ENCODE measurements at places on chromosomes 4 and X.
A peak's percentile ranks its signal among the peaks of the same experiment; 100 is the strongest.

- DNase-seq, result no peak
These were observed 1.2 kb upstream of the NEUROG2 start for GRCh38 chr4:112517067-112517634.

DNA sequence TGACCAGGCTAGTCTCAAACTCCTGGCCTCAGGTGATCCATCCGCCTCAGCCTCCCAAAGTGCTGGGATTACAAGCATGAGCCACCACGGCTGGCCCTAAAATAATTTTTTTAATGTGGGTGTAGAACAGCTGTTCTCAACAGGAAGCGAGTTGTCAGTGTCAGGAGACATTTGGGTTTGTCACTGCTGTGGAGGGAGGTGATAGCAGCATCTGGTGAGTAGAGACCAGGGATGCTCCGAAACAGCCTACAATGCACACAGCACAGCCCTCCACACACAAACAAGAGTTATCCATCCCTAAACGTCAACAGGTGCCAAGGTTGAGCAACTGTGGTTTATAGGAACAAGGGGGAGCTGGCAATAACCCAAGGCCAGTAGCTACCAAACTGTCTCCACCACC is 243.4 kb upstream of the STS start:
- no peak for DNase-seq

DNA sequence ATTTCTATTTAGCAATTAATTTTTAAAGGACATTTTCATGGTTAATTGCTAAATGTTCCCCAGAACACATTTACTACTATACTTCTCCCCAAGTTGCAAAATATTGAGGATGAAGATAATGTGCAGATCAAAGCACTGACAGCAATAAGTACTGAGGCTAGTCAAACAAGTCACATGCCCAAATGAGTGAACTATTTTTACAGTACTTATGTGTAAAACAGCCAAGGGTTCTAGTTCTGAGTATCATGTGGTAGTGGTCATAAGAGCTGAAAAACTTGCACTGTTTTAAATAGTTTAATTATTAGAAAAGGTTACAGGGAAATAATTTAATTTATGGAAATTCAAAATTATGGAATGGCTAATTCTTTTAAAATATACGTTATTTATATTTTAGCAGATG is 3.8 kb downstream of the GALNTL6 start:
- DNase-seq, result no peak

DNA sequence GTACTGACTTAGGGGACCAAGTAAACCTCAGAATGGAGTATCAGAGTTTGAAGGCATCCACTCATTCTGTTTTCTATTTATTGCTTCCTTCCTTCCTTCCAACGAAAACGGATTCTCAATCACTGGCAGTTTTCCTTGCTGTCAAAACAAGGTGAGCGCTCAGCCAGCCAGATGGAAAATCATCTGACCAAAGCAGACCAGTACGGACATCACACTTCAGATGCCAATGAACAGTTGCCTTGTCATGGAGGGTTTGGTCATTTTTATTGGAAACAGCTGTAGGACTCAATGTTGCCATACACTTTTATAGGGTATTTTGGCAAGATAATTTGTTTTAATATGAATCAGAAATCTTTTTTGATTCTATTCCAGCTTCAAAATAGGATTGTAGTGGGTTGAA is 16.6 kb downstream of the GEMIN8 start:
- no peak for DNase-seq

DNA sequence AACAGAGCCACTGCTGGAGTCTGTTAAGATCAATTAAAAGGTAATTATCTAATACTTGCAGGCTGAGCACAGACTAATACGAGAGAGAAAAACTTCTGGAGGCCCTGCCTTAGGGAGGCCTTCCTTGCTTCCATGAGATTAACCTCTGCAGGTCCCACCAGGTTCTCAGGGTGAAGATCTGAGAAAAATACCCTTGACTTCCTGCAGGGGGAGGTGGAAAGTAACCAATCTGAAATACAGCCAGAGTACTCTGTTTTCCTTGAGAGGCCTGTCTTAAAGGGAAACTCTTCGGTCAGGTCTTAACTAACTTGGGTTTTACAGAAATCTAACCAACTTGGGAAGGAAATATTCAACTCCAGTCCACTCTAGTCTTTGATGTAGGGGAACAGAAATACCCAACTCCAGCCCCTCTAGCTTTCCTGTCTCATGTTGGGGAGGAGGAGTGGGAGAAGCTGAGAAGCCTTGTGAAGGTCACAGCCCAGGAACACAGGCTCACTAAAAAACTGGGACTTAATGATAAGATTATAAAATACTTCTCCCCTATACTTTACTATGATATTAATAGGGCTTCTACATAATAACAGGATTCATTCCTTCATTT is 77.1 kb downstream of the TBCK start:
- peak; percentile 42 for DNase-seq

DNA sequence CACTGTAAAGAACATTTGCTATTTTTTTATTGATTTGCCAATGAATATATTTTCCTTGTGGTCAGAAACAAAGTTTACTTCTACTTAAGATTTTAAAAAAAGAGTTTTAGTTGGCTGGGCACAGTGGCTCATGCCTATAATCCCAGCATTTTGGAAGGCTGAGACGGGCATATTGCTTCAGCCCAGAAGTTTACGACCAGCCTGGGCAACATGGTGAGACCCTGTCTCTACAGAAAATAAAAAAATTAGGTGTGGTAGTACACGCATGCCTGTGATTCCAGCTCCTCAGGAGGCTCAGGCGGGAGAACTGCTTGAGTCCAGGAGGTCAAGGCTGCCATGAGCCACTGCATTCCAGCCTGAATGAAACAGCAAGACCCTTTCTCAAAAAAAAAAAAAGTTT is 36.8 kb downstream of the LRP2BP start:
- no peak for DNase-seq

DNA sequence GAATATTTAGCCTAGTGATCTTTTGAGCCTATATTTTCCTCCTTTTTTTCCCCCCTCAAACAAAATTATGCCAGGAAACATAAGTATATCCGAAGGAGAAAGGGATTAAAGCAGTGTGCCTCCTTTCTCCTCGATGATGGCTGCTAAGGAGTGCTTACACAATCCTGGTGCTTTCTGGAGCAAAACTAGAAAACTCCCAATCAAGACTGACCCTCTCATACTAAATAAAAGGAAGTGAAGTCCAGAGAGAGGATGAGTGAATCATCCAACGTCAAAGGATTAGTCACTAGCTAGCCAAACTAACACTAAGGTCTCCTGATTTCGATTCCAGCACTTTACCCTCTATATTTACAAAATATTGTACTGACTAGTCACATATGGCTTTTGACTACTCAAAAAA is 146.8 kb downstream of the PPP3CA start:
- DNase-seq, result peak; percentile 26

GRCh38 chrX:137072396-137072795 is 38.6 kb upstream of the GPR101 start:
- no peak for DNase-seq

DNA sequence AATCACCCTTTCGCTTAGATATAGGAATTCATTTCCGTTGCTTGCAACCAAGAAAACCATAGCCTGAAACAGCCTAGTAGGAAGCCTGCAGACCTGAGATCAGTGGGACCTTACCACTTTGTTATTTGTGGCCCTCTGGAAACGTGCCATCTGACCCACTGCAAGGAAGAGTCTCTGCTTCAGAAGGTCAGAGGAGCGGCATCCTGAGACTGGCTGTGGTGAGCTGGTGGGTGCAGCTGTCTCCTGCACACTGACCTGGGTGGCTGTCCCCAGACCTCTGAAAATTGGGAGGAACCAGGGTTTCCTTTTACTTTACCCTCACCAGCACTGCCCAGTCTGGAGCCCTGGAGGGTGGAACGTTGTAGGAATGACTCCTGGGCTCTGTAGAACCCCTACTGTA is 18.2 kb downstream of the SHROOM2 start:
- no peak for DNase-seq

DNA sequence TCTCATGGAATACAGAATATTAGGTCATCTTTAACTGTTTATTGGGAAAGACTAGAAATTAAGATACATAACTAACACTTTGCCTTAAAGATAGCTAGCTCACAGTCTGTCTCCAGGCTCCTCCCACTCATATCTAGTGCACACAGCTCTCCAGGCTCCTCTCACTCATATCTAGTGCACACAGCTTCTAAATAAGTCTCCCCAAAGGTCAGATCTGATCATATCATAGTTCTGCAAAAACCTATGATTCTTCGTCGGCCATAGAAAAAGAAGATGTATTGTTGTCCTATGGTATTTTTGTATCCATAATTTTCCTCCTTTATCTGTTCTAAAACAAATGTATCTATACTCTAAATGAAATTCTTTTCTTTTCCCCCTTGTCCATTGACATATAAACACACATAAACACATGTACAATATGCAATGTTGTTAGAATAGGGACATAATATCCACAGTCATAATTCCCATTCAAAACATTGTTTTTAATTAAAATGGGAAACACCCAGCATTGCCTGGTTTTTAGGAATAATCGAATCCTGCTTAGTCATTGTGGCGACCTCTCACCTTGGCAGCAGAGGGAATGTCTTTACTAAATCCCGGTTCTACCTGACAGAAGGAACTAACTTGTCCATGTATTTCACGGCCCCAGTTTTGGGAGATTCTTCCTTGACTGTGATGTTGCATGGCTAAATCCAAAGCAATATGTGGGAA is 1282.0 kb downstream of the PCDH7 start:
- no peak for DNase-seq
